ENCODE measurements at places on chromosomes 5 and 9.

- no peak for DNase-seq
Observed at GRCh38 chr5:16896767-16897166, 39.3 kb downstream of the MYO10 start.

DNA sequence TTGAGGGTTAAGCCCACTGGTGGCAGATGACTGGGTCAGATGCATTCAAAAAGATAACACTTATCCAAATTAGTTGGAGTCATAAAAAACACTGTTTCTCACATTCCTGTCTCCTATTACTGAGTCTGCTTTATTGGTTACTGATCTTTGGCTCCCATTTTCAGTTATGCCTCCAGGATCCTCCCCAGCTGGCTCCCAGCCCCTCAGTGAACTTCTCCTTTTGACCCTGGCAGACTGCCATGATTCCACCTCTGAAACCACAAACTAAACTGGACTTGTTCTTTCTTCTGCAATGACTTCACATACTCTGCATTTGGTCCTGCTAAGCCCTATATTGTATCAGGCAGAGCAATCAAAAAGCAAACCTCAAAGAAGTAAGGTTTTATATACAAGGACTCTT lies 860.8 kb upstream of the DMAC1 start:
- DNase-seq: no peak

DNA sequence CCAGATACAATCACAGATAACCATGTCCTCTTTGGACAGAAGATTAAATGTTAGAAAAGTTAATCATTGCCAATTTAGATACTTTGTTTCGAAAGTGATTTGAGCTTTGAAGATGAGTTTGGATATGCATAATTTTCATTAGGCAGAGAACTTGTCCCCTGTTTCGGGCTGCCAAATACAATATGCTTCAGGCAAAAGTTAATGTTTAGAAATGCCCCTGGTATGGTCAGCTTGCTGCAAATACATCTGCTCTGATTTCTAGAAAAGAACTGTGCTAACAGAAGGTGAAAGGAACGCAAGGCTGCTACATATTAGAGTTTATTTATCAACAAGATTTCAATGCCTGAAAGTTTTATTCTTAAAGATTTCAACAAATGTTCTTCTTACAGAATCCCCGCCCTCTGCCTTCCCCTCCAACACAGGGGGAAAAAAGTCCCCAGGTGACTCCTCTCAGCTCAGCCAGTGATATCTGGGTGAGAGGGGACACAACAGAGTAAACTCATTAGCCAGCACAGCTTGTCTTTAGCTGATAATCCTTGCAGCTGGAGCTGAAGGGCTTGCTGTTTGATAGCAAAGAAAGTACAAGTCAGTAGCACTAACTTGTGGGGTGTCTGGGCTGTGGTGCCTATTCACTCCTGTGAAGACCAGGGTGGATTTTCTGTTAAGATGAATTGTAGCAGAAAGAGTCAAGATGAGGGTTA lies 435.7 kb downstream of the DMAC1 start:
- no peak for DNase-seq

DNA sequence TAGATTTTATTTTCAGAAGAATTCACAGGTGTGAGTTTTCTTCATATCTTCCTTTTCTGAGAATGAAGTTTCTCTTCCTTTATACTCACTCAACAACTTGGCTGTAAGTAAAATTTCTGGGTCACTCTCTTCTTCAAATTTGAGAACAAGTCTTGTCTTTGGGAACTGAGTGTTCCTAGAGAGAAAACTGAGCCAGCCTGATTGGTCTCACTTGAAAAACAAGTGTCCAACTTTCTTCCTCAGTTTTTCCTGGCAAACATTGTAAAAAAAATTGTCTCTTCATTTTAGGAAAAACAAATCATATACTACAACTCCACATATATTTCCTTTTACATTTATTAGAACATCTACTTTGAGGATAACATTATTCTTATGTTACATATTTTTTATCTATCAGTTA lies 156.1 kb upstream of the GHR start:
- no peak for DNase-seq

DNA sequence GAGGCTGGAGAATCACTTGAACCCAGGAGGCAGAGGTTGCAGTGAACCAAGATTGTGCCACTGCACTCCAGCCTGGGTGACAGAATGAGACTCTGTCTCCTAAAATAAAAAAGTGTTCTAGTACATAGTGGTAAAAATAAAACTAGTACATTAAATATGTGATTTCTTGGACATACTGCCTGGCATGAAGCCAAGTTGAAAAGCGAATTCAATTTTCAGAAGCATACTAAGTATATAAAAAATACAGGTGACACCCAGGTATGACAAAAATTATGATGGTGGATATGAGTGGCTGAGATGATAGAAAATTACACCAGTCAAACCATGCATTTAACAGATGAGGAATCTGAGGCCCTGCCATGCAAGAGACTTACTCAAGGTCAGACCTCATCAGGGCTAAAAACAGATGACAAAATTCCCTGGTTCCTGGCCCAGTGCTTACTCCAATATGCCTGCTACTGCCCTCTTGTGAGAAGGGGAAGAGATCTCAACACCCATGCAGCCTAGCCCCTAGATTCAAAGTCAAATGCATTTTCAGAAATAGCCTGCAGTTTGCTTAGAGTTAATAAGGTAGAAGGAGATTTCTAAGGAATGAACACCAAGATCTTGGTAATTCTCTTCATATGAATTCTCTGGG lies 46.6 kb upstream of the GNPDA1 start:
- DNase-seq: no peak

DNA sequence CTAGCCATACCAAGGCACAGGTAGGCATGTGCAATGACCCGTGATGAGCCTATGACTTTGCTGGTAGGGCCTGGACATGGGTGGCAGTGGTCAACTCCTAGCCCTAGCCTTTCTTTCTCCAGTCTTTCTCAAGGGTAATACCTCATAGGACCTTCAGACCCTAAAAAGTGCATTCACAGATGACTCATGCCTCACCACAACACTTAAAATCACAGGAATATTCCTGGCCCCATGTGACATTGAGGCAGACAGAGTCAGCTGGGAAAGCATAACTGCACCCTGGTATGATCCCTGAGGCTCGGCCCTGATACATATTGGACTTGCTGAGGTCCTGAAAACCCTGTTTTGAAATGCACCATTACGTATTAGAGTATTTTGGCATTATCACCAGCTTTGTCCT lies 449.5 kb downstream of the HINT1 start:
- DNase-seq: no peak
